ENCODE measurements at places on chromosomes 5 and 9. TPM values are rescaled to one million over a fixed set of nuclear protein-coding genes. Genes with fewer than 3 reads are reported as not detected.

GRCh38 chr5:36494841-36495601 is 111.4 kb upstream of the SLC1A3 start:
- H3K4me1 ChIP-seq: no peaks in the 10 kb centered on the region
- H3K27ac ChIP-seq: peak overlapping the region; percentile 1
- no peak overlapping the region for H3K4me3 ChIP-seq
- DNase-seq: no peak
- no peaks in the 10 kb centered on the region for H3K27me3 ChIP-seq

Gene LMNB1
- 18.6 TPM for total RNA-seq

DNA sequence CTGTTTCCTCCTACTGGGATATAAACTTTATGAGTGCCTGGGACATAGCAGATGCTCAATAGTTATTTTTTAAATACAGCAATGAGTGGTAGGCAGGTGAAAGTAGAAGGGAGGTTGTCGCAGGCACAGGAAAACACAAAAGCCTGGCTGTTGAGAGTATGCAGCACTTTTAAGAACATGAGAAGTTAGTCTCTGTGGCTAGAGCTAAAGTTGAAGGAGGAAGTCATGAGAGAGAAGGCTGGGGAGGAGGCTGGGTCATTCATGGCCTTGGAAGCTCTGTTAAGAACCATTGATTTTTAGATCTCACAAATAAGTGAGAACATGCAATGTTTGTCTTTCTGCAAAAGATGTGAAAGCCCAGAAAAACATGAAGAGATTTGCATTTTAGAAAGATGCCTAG is 126.7 kb downstream of the PRKACG start:
- no peak overlapping the region for H3K27ac ChIP-seq
- DNase-seq: no peak
- H3K27me3 ChIP-seq: no peaks in the 10 kb centered on the region
- no peak overlapping the region for H3K4me3 ChIP-seq
- no peaks in the 10 kb centered on the region for H3K4me1 ChIP-seq

Gene CORO2A
- total RNA-seq: 85.1 TPM

GRCh38 chr9:101028346-101029314 is at the start of gene PLPPR1:
Gene PLPPR1 (plus strand): TSS chr9:101028727.
- no peaks in the 10 kb centered on the region for H3K27me3 ChIP-seq
- peaks cover 12% of the 10 kb centered on the region for H3K4me1 ChIP-seq

DNA sequence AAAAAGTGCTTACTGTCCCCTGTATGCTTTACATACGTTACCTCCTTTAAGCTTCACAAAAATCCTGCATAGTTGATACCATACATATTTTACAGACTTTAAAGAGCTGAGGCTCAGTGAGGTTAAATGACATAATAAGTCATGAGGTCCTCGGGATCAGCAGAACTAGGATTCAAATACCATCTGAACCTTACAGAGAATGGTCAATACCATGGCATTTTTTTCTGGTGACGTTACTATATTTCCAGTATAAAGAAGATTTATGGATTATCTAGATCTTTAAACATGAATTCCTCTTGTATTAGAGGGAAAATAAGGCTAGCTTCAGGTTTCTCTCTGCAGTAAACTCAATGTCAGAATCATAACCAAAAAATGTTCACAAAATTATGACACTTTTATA is 153.7 kb upstream of the GPR151 start:
- no peaks in the 10 kb centered on the region for H3K4me1 ChIP-seq
- H3K27ac ChIP-seq: no peak overlapping the region
- no peak for DNase-seq
- H3K36me3 ChIP-seq: no peaks in the 10 kb centered on the region
- no peak overlapping the region for H3K4me3 ChIP-seq

- no peaks in the 10 kb centered on the region for H3K4me1 ChIP-seq
- DNase-seq: no peak
- H3K36me3 ChIP-seq: no peaks in the 10 kb centered on the region
These were observed 322.7 kb upstream of the SEMA6A start for GRCh38 chr5:116897291-116897690.

DNA sequence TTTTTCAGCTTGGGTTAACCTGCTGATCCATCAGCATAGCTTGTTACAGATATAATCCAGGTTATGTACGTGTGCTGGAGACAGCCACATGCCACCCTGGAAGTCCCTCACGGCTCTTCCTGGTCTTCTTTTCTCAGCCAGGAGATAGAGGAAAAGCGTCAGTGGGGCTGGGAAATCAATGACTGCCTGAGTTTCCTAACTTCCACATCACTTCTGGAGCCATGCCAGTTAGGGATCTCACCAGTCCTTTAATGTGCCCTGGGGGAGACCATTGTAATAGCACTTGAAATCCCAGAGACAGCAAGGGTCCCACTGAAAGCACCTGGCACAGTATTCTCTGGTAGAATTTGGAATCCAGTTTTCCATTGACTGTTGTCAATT is 29.2 kb downstream of the ANXA2R start:
- DNase-seq: no peak
- no peak overlapping the region for H3K4me3 ChIP-seq
- H3K27me3 ChIP-seq: no peaks in the 10 kb centered on the region
- H3K36me3 ChIP-seq: no peaks in the 10 kb centered on the region
- H3K27ac ChIP-seq: peak overlapping the region; percentile 85

All from Peyer's patch (tissue), 4 donors.